GM19239 (cell line): ENCODE measurements at places on chromosomes 11 and 22.

DNA sequence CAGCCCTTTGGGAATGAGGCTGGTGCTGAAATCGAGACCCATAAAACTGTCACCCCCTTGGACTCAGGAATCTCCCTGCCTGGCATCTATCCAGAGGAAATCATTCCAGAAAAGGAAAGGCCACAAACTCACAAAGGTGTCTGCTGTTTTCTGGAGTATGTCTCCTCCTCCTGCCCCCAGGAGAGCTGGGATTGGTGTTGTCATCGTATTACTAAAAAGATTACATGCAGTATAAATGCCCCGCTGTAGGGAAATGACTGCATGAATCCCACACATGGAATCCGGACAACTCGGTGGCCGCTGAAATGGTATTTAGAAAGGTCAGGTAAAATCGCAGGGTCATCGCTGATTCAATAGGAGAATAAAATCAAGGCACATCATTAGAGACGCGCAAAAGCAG lies 18.9 kb upstream of the RFPL3 start:
- DNase-seq = no peak

- DNase-seq = no peak
Measured at GRCh38 chr22:29722587-29722986, 2.8 kb downstream of the CABP7 start.

- no peak for DNase-seq
Measured at GRCh38 chr11:1534171-1534570, 37.9 kb downstream of the DUSP8 start.

- DNase-seq = no peak
Measured at GRCh38 chr11:92506809-92507336, 282.3 kb downstream of the FAT3 start.

DNA sequence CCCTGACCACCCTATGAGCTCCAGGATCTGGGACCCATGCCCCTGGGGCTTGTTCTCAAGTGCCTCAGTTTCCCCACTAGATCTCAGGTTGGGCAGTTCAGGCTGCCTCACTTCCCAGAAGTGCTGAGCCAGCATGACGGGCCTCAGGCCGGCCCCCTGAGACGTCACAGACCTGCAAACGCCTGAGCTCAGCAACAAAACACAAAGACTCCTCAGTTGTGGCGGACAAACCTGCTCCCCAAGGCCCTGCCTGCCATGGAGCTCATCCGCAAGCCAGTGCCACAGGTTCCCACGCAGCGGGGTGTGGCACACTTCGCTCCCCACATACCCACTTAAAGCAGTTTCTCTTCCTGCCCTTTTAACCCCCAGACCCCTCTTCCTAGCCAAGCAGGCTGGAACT lies 45.2 kb downstream of the NECTIN1 start:
- no peak for DNase-seq

DNA sequence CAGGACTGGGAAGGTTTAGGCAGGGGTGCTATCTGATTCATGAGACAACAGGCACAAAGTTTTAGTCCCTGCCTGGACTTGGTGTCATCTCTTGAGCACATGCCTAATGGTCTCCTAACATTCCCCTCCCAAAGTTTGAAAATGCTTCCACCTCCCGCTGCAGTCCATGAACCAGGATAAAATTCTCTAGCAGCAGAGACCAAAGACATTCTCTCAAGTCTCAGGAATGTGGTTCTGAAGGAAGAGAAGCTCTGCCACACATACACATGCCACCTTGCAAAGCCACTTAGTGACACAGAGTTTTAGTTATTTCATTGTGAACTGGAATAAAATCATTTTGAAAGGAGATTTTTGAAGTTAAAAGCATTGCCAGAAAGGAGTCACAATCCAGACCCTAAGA lies 15.5 kb downstream of the OR51B6 start:
- DNase-seq = no peak

DNA sequence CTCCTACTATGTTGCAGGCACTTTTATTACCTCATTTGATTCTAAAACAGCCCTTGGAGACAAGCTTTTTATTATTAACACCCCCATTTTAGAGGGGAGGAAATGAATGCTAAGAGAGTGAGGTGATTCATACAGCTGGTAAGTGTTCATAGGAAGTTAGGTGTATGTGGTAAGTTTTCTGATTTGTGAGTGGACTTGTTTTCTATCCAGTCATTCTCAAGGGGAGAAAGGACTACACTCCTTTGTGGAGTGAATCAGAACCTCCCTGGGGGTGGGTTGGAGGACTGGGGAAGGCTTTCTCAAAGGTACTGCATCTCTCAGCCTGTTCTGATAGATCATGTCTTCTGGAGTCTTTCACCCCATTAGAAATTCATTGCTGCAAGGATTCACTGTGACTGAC lies 23.5 kb downstream of the PKNOX2 start:
- DNase-seq = no peak

DNA sequence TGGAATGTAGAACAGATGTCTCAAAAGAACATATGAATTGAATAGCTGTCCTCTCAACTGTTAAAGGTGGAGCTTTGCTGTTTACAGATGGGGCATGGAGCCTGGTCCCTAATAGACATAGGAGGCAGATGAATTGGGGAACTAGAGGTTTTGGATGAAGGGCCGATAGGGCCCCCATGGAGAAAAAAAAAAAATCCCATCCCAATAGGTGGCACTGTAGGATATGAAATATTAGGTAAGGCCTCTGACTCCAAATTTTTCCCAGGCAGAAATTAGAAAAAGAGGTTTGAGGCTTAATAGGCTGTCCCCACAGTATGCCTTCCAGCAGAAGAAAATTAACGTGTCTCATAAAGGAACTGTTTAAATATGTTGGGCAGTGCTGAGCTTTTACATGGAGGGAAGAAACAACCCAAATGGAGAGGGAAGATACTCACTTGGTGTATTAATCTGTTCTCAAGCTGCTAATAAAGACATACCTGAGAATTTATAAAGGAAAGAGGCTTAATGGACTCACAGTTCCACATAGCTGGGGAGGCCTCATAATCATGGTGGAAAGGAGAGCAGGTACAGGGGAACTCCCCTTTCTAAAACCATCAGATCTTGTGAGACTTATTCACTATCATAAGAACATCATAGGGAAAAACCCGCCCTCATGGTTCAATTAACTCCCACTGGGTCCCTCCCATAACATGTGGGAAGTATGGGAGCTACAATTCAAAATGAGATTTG lies 30.1 kb upstream of the TMEM45B start:
- no peak for DNase-seq

- DNase-seq = no peak
Measured at GRCh38 chr11:119937412-119937811, 200.5 kb downstream of the TRIM29 start.

DNA sequence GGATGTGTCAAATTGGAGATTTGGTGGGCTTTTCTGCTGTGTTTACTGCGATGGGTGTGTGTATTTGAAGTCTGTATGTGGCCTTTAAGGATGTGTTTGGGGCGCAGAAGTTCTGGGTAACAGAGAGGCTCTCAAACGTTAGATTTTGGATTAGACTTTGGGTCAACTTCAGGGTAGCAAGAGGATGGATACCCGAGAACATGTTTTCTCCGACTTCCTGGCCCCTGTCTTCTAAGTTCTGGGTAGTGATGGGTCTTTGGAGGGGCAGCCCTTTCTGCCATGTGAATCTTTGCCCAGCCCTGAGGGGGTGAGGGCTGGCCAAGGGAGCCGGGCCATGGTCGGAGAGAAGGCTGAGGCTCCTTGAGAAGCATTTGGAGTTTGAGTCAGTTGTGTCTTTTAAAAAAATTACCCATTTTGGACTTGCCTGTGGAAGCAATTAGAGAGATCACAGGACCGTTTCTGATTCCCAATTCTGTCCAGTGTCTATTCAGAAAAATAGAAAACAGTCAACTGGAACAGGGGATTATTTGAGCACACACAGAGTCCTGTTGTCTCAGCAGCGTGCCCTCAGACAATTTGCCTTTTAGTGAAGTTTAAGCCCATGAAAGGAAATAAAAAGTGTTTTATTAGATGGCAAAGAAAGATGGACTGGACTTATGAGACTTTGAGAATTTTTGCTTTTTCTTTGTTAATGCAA lies 114.4 kb downstream of the PTPRJ start:
- no peak for DNase-seq

GRCh38 chr11:116611998-116612620 lies 160.7 kb downstream of the BUD13 start:
- no peak for DNase-seq

- DNase-seq = no peak
Measured at GRCh38 chr11:5124891-5125620, 13.1 kb downstream of the OR52A5 start.

- no peak for DNase-seq
Measured at GRCh38 chr11:70005107-70005818, 72.9 kb upstream of the ANO1 start.

GRCh38 chr22:42633013-42633412 lies 7.4 kb downstream of the ATP5MGL start:
- no peak for DNase-seq

DNA sequence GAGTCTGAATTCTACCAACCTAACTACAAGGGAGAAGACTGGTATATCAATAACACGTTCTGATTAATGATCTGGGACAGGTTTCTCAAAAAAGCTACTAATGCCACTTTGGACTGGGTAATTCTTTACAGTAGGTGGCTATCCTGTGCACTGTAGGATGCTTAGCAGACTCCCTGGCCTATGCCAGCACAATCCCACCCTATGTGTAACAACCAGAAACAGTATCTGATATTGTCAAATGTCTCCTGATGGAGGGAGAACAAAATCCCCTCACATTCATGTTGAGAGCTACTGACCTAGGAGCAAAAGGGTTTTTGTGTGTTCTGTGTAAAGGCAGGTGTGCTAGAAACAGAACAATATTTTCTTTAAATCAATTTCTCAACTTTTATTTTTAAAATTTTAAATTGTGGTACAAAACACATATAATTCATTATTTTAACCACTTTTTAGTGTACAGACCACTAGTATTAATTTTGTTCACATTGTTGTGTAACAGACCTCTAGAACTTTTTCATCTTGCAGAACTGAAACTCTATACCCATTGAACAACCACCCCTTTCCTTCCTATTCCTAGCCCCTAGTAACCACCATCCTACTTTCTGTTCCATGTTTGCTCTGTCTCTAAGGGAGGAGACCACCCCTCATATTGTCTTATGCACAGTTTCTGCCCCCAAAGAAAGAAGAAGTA lies 2.1 kb upstream of the MS4A6A start:
- DNase-seq = no peak

DNA sequence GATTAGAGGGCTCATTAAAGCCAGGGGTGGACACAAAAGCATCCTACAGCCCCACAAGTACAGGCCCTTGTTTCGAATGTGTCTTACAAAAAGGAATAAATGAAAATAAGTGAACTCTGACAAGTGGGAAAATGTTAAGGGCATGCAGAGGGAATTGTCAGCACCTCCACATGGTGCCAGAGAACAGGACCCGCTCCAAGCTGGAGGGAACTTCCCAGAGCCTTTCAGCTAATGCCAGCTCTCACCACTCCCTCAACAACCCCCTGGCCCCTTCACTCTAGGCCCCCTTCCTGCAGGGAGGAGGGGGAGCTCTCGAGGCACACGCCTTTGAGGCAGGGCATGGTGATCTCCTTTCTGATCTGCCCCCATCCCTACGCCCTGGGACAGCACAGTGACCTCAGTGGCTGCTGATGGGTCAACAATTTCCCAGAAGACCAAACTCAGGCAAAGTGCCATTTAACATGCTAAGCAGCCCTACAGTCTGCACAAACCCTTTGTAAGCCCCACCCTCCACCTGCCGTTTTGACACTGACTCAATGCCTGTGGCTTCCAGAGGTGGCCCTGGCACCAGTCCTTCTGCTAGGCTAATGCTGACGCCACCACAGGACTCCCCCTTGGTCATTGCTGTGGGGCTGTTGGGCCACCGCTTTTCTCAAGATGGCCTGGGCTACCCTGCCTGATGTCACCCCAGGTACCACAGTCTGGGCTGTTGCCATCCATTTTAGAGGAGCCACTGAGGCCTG lies 12.5 kb upstream of the CHST1 start:
- no peak for DNase-seq

DNA sequence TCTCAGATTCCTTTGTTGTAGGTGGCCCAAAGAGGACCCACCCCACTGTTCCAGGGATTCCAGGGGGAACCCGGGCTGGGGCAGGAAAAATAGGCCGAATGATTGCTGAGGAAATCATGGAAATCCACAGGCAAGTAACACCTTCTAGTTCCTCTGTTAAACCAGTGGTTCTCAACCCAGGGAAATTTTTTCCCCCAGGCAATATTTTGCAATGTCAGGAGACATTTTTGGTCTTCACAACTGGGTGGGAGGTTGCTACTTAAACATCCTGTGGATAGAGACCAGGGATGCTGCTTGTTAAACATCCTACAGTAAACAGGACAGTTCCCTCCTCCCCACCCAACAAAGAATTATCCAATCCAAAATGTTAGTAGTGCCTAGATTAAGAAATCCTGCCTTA lies 84.7 kb downstream of the BTBD10 start:
- no peak for DNase-seq

DNA sequence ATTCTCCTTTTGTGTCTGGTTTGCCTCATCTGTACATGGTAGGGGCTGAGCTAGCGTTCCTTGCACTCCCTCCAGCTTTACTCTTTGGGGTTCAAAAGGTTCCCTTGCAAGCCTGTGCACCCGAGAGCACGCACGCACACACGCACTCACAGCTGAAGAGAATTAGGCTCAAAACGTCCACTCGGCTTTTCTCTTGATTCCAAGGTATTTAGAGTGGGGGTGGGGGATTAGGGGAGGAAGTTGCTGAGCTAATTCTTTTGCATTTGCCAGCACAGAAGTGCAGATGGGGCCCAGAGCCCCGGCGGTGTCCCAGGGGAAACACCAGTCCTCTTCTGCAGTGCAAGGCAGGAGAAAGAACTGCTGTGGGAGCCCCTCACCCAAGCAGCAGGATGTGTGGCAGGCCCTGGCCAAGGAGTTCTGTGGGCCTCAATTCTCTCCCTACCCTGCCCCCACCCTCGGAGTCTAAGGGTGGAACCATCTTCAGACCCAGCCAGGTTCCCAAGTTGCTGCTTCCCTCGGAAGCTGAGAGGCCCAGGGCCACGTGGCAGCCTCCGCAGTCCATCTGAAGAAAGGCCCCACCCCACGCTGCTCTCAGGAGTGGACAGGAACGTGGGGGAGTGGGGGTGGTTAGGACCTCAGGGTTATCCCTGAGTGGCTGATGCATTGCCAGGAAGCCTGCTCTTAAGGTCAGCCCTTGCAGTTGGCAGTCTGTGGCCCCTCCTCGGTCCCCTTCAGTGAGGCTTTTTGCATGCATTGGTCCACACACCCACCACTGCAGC lies 3.8 kb upstream of the KCNQ1OT1 start:
- no peak for DNase-seq

- DNase-seq = no peak
Measured at GRCh38 chr11:109957000-109957399, 136.2 kb upstream of the ZC3H12C start.

- DNase-seq = peak; percentile 97
Measured at GRCh38 chr11:65574109-65574810, 1.6 kb upstream of the EHBP1L1 start.

- no peak for DNase-seq
Measured at GRCh38 chr22:30822216-30823014, 127.7 kb downstream of the OSBP2 start.
